ENCODE measurements at places on chromosomes 13 and 19.

DNA sequence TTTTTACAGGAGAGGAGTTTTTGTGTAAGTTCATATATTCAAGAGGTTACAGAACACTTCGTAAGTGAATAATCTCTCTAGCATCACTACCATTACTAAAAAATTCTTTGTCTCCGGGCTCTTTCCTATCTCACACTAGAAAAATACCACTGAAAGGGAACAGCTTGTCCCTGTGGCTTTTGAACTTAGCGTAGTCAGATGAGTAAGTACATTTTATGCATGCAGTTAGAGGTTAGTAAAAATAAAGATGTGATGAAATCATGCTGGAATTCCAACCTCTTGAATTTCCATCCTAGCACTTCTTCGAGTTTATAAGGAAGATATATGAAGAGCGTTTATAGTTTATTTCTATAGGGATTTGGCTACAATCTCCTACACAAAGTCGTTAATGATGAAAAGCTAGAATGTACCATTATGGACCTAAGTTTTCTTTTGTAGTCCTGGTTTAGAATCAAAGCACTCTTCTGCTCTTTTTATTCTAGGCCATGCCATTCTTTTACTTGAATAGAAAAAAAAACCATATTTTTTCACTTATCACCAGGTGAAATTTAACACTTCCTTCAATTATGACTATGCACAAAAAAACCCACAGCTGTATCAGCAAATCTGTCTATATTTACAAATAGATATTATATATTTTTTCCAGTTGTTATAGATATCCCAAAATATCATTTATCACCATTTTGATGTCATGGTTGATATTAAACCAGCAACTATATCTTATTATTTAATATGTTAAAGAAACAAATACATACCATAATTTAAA is 139.9 kb upstream of the PCDH9 start:
- DNase-seq: no peak

DNA sequence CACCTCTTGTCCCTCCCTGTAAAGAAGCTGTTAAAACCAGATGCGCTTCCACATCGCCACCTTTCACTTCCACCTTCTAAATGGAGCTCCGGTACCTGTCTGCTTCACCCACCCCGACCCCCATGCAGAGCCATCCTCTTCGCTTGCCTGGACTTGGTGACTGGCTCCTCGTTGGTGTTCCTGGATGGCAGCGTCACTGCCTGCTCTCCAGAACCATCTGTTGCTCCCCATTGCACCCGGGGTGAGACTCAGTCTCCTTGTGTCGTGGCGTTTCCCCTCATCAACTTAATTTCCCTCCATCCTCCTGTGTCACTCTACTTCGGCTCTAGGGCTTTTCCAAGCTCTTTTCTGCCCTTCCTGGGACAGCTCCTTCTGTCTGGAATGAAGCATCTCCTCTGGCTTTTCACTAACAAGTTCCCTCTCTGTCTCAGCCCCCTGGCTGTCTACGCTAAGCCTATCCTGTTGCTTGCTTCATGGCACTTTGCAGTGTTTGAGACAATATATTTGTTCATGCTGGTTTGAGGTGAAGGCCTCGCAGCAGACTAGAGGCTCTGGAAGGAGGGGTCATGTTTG is 10.3 kb downstream of the CEBPG start:
- DNase-seq: no peak

GRCh38 chr13:107531816-107532215 is 683.5 kb downstream of the LIG4 start:
- no peak for DNase-seq

DNA sequence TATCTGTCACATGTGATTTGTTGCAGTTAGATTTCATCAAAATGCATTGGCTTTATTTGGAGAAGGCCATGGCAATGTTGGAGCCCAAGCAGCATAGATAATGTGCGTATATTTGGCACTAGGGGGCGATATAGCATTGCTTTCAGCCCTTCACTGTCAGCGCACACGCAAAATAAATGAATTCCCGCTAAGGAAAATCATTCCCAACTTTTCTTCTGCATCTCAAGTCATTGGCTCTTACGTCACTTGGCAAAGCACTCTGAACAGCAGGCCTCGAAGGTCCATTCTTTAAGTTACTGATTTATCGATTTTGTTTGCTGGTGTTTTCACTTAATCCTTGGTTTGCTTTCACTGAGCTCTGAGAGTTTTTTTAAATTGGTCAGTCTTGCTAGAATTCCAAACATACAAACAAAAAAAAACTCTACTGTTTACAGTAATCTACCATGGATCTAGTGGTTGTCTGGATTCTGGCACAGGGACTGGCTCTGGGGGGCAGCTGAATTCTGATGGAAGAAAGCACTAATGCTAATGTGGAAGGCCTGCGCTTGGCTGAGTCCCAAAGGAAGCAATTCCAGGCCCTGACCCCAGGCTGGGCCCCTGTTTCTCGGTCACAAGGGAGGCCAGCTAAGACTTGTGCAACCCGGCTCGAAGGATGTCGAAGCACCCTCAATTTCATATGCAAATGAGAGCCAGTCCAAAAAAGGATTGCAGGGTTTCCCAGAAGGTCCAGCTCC is 97.7 kb upstream of the IPO5 start:
- DNase-seq: peak; percentile 41

DNA sequence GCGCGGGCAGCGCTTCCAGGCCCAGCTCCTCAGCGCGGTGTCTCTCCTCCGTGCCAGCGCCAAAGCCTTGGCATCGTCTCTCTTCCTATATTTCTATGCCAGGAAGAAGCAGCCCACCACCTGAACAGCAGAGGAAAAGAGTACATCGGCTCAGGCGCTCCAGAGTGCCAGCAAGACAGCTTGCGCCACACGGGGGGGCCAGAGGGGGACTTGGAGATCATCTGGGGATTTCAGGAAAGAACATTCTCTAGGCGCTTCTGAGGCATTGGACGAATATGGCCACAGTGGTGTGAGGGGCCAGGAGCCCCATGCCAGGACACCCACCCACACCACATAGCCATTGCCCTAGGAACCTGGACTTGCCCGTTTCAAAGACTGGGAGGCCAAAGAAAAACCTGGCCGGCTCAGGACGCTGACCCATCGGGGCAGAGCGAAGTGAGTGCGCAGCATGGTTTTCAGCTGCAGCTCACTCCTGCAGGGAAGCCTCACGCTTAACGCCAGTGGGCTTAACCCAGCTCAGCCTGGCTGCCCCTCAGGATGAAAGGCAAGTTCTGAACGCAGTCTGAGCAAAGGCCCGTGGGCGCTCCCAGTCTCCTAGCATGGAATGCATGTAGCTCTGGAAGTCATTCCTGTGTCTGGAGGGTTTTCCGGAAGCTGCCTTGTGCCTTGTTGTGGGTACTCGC is 62.1 kb downstream of the GGACT start:
- DNase-seq: no peak

DNA sequence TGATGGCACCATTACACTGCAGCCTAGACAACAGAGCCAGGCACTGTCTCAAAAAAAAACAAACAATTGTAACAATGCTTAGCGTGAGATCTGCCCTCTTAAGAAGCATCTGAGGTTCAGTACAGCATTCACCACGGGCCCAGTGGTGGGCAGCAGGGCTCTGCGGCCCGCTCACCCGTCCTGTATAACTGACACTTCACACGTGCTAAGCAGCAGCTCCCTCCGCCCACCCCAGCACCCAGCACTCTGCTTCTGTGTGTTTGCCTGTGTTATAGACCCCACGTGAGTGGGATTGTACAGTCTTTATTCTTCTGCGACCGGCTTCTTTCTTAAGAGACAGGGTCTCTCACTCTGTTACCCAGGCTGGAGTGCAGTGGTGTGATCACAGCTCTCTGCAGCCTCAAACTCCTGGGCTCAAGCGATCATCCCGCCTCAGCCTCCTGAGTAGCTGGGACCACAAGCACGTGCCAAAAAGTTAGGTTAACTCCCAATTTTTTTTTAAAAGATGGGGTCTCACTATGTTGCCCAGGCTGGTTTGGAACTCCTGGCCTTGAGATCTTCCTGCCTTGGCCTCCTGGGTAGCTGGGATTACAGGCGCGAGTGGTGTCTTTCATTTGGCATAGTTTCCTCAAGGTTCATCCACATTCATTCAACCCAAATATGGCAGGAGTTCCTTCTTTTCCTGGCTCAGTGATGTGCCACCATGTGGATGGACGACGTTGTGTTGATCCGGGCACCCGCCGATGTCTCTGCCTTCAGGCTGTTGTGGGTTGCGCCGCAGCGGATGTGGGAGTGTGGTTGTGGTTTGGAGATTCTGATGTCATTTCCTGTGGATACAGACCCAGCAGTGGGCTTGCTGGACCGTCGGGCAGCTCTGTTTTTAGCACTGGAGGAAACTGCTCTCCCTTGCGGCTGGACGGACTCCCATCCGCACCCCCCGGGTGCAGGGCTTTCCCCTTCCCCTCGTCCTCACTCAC is 170.0 kb downstream of the KDM4B start:
- DNase-seq: no peak
